ENCODE measurements at places on chromosomes 5 and 9.

GRCh38 chr9:107290619-107291018 is 7.5 kb downstream of the RAD23B start:
- DNase-seq: no peak

- no peak for DNase-seq
Measured at GRCh38 chr5:165714598-165714997, 2209.2 kb downstream of the MAT2B start.

GRCh38 chr9:114397219-114397847 is 9.6 kb upstream of the AKNA start:
- no peak for DNase-seq

GRCh38 chr5:72688916-72689315 is 127.5 kb upstream of the TNPO1 start:
- no peak for DNase-seq

All from activated CD4-positive, alpha-beta T cell treated with anti-CD3 and anti-CD28 coated beads, Interleukin-10, Interleukin-2, amounts not matched to agents 100 ng/mL and 50 ng/mL, durations not matched to agents 16 hours and 8 hours (primary cell).